ENCODE measurements at places on chromosomes 11 and 22. TPM values are rescaled to one million over a fixed set of nuclear protein-coding genes. Genes with fewer than 3 reads are reported as not detected.

EXPH5 gene
- 18.3 TPM for total RNA-seq

PGA3 gene
- not detected for total RNA-seq

SERPING1 gene
- total RNA-seq, result 3.4 TPM

ME3 gene
- 0.30 TPM for total RNA-seq

SERHL2 gene
- not detected for total RNA-seq

CRYBB1 gene
- not detected for total RNA-seq

SLC22A25 gene
- total RNA-seq, result not detected

LRRC74B gene
- not detected for total RNA-seq

SLC22A12 gene
- total RNA-seq, result not detected

ADAMTS15 gene
- total RNA-seq, result 0.44 TPM

FLRT1 gene
- total RNA-seq, result 0.15 TPM

LRRC4C gene
- not detected for total RNA-seq

KCNJ1 gene
- total RNA-seq, result 0.15 TPM

PNPLA3 gene
- 7.3 TPM for total RNA-seq

MARK2 gene
- 39.8 TPM for total RNA-seq

TRMT112 gene
- 328 TPM for total RNA-seq

LRP4 gene
- 7.4 TPM for total RNA-seq

SNX32 gene
- total RNA-seq, result not detected

ATF4 gene
- 608 TPM for total RNA-seq

MMP11 gene
- 7.4 TPM for total RNA-seq

MAPK8IP1 gene
- 10.1 TPM for total RNA-seq

ZNF143 gene
- 27.5 TPM for total RNA-seq

OR9Q1 gene
- not detected for total RNA-seq

RHOD gene
- 42.0 TPM for total RNA-seq

PES1 gene
- total RNA-seq, result 167 TPM

DRAP1 gene
- total RNA-seq, result 158 TPM

CYB5R2 gene
- 14.4 TPM for total RNA-seq

OR8B12 gene
- not detected for total RNA-seq

P2RX3 gene
- total RNA-seq, result not detected

OR56B4 gene
- total RNA-seq, result not detected

OR2AG2 gene
- total RNA-seq, result 0.07 TPM

ZNF214 gene
- total RNA-seq, result 2.1 TPM

FIBIN gene
- total RNA-seq, result not detected

SPDYC gene
- total RNA-seq, result 1.2 TPM

CCDC73 gene
- not detected for total RNA-seq

OR5B21 gene
- not detected for total RNA-seq

GNAZ gene
- total RNA-seq, result 11.1 TPM

VPS51 gene
- total RNA-seq, result 89.5 TPM

TRIM51 gene
- total RNA-seq, result not detected

SHISAL1 gene
- not detected for total RNA-seq

KCNA4 gene
- not detected for total RNA-seq

NXPE1 gene
- total RNA-seq, result not detected

CYP2D6 gene
- total RNA-seq, result 1.9 TPM

NUP50 gene
- total RNA-seq, result 102 TPM

CARNS1 gene
- 1.0 TPM for total RNA-seq

FAM227A gene
- 3.9 TPM for total RNA-seq

SGSM1 gene
- total RNA-seq, result 5.1 TPM

ANKK1 gene
- 0.22 TPM for total RNA-seq

C11orf86 gene
- 0.25 TPM for total RNA-seq

HBE1 gene
- total RNA-seq, result 212 TPM

CHEK1 gene
- 69.3 TPM for total RNA-seq

HEPHL1 gene
- total RNA-seq, result not detected

DRD4 gene
- 2.4 TPM for total RNA-seq

C11orf52 gene
- 4.6 TPM for total RNA-seq

OR52I2 gene
- total RNA-seq, result not detected

RGL4 gene
- not detected for total RNA-seq
